ENCODE measurements at places on chromosomes 5 and 9. TPM values are rescaled to one million over a fixed set of nuclear protein-coding genes. Genes with fewer than 3 reads are reported as not detected.

- DNase-seq = no peak
Measured at GRCh38 chr5:89584339-89584956, 701.5 kb upstream of the MEF2C start.

DNA sequence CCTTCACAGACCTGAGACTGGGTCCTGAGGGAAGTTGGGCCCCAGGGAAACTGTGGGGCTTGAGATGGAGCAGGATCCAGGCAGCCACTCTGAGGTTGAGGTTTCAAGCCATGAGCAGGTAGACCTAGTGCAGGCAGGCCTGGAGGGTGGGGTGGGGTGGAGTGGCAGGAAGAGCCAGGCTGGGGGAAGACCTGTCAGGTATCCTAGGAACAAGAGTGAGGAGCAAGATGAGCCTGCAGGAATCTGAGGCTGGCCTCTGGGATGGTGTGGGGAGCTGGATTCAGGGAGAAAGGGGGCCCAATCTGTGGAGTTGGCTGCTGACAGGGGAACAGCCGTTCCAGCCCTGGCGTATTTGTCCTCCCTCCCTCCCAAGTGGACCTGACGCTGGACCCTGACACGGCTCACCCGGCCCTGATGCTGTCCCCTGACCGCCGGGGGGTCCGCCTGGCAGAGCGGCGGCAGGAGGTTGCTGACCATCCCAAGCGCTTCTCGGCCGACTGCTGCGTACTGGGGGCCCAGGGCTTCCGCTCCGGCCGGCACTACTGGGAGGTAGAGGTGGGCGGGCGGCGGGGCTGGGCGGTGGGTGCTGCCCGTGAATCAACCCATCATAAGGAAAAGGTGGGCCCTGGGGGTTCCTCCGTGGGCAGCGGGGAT is 9.8 kb downstream of the RACK1 start:
- DNase-seq = no peak

GRCh38 chr9:23683611-23684061 is 142.4 kb downstream of the ELAVL2 start:
- DNase-seq = no peak

The SLC22A4 gene
- total RNA-seq = 4.4 TPM

The OTP gene
- not detected for total RNA-seq

GRCh38 chr9:21160178-21160577 is 6.3 kb downstream of the IFNA21 start:
- no peak for DNase-seq

All from pulmonary artery endothelial cell (primary cell).